ENCODE measurements at places on chromosomes 3 and 15.

DNA sequence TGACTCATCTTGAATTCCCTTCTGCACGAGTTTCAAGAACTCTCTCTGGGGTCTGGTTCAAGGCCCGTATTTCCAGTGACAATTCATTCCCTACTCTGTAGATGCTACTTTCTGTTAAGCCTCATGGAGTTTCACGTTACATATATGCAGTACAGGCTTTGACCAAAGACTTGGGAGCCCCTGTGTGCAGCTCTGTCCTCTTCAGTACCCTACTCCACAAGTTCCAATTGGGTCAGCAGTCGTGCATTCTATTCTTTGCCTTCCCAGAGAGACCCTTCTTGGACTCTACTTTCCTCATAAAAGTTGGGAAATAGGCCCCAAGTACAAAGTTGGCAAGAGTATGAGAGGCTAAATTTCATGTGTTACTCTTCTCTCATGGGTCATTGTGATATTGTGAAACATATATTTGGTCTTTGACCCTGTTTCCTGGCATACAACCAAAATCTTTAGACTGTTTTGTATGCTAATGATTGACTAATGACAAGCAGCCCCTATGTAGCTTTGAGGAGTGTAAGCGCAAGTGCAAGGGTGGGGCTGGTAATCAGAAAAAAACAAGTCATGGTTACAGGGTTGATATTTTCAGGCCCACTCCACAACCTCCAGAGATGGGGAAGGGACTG, 15.0 kb upstream of the CCDC50 start:
- DNase-seq, result no peak

- DNase-seq, result no peak
These were observed 393.7 kb downstream of the LSAMP start for GRCh38 chr3:116051586-116051985.

DNA sequence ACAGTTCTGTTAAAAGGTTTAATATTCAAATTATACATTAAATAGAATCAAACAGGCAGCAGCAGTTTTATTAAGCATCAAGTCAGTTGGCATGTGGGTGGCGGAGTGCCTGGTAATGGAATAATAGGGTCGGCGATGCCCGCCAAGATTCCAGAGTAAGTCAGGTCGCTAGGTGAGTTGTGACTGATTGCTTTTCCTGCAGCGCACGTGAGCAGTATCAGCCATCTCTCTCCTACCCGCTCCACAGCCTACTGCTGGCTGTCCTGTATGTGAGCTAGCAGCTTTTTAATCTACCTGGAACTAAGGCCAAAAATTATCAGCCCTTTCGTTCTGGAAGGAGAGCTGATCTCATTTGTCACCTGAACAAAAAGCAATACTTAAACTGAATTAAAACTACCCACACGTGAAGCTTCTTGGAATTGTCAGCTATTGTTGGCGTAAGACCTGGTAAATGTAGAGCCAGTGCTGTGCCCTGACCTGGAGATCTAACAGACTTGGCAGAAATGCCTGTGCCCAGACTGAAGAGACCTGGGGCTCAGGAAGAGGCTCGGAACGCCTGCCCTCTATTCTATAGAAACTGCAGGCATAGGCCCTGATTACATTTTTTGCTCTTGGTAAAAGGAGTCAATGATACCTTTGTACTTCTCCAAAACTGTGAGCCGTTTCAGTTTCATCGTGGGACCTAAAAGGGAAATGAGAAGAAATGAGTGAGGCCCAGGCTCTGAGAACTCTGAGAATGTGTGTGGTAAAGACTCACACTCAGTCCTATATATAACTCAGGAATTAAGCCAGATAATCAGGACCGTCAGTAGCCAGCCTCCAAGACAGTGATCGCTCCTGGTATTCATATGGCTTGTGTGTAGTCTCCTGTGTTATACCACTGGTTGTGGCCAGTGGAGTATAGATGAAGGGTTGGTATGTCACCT, 21.9 kb downstream of the IDH3A start:
- peak; percentile 30 for DNase-seq

DNA sequence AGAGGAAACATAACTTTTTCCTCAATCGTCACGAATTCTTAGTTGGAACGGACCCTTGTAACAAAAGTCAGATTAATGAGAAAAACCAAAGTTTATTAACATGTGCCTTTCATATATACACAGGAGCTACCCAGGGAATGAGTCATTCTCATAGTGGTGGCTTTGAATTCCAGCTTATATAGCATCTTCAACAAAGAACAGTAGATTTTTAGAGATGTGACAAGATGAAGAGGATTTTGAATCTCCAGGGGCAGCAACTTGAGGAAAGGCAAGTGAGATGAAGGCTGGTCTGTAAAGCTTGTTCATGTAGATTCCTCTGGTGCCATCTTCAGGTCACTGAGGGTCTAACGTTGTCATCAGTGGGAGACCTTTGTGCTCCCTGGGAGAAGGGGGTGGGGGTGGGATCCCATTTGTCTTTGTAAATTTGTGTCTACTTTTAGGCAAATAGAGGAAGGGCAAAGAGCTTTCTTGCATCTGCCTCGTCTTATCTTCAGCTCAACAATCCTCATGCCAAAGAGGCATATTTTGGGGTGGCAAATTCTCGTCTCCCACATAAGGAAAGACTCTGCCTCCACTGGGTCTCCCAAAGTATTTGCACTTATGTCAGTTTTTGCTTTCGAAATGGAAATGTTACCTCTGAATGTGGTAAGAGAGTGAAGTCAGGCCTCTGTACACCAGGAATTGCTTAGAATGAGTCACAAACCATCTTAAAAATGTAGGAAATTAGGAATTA, 29.5 kb downstream of the CLEC3B start:
- DNase-seq, result peak; percentile 65

GRCh38 chr3:49222002-49222401, 50.6 kb downstream of the KLHDC8B start:
- no peak for DNase-seq

GRCh38 chr3:19248143-19248542, 99.8 kb downstream of the KCNH8 start:
- no peak for DNase-seq

GRCh38 chr3:125107861-125108567, 52.2 kb upstream of the HEG1 start:
- DNase-seq, result no peak

GRCh38 chr3:10371167-10371566, 50.3 kb upstream of the SEC13 start:
- DNase-seq, result no peak

DNA sequence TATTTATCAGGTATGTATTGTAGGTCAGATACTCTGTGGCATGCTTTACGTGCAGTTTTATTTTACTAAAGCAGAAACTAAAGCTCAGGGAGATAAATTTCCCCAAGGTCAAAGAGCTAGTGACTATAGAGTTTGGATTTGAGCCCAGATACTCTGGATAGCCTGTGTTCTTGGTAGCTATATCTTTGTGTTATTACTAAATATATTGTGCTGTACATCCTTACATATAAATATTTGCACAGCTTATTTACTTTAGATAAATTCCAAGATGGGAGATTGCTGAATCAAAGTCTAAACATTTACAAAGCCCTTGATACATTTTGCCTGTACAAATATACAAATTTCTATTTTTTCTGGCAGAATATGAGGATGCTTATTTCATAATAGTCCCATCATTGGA, 660.9 kb upstream of the NAALADL2 start:
- no peak for DNase-seq

GRCh38 chr3:26636096-26636727, 13.6 kb downstream of the LRRC3B start:
- no peak for DNase-seq

DNA sequence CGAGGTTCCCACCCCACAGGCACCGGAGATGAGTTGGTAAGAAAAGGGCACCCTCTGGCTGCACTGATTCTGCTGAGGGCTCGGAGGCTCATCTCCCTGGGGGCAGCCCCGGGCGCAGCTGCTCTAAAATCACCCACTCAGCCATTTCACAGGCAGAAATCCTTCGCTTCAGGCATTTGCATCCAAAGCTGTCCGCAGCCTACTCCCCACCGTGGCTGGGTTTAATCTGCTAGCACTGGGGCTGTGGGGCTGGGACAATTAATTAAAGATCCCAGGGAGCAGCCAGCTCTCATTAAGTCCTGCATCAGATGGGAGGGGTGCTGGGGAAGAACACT, 104.3 kb upstream of the PRR20G start:
- DNase-seq, result no peak

DNA sequence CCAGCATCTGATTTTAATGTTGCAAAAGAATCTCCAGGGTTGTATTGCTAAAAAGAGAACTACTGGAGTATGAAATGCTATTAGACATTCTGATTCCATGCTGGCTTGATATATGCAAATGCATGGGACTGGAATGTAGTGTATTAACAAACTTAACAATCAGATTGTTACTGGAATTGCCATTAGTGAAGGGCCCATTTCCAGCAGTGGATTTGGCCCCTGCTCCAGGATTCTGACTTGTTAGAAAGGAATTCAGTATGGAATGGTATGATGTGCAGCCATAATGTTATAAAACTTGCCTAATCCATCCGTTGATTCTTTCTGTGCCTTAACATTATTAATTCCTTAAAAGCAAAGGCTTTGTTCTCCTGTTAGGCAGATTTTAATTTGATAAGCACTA, 7.9 kb downstream of the ARRDC4 start:
- DNase-seq, result no peak

DNA sequence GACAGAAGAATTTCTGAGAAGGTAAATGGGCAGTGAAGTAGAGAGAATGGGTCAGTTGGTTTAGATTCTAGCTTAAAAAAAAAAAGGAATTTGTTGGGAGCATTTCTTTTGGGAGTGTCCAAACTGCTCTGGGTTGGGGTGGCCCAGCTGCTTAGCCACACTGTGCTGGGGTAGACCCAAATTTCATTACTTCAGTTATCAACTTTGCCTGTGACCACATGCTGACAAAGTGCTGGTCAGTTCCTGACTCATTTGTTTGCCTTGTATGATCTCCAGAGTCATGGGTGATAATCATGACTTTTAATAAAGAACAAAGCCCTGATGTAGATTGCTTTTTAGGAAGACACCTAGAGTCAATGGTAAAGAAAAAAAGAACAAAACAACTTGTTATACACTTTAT, 121.5 kb upstream of the FGF7 start:
- DNase-seq, result no peak

- no peak for DNase-seq
These were observed 3.5 kb upstream of the PLA2G4E start for GRCh38 chr15:42024303-42024702.

DNA sequence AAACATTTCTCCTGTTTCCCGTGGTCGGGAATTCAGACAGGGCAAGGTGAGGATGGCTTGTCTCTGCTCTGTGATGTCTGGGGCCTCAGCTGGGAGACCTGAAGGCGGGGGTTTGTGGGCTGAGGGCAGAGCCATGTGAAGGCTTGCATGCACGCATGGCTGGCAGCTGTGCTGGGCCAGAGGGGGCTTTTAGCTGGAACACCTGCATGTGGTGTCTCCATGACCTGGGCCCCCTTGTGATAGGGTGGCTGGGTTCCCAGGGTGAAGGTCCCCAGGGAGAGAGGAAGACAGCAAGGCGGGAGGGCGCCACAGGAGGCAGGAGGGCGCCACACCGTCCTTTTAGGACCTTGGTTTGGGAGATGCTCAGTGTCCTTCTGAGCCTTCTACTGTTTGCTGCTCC, 101.6 kb upstream of the PRR23E start:
- no peak for DNase-seq

DNA sequence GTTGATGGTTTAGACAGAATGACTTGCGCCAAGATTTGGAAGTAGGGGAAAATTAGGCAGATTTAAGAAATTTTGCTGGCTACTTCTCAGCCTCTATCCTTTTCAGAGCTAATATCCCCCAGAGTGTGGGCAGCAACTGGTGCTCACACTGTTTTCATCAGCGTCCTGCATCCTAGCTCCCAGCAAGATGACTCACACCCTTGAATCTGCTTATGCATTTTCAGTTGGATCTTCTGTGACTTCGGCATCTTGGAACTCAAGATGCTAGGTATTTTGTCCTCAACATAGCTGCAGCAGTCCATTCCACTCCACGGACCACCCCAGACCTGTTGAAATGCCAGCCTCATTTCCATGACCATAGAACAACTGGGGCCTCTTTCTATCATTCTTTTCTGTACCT, 336.1 kb upstream of the NR2F2 start:
- DNase-seq, result no peak

DNA sequence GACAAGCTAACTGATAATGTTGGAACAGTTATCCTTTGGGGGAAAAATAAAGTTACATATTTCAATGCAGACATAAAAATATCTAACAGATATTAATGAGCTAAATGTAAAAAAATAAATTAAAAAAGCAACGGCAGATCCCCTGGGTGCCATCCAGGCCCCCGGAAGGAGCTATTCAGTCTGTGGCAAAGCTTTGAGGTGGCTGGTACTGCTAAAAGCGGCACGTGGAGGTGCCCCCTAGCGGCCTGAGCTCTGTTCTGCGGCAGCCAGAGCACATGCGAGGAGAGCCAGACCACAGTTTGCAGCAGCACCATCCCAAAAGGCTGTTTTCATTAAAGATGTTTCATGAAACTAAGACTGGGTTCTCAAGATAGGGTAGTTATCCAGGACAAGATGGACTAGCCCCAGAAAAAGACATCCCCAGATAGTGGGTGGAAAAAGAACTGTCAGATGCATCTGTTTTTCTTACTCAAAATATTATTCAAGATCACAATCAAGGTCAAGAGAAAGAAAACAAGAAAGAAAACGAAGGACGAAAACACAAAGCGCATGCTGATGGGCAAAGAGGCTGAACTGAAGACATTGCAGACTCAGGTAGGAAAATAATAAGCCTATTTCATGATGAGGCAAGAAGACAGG, 18.7 kb downstream of the AP3S2 start:
- peak; percentile 77 for DNase-seq

DNA sequence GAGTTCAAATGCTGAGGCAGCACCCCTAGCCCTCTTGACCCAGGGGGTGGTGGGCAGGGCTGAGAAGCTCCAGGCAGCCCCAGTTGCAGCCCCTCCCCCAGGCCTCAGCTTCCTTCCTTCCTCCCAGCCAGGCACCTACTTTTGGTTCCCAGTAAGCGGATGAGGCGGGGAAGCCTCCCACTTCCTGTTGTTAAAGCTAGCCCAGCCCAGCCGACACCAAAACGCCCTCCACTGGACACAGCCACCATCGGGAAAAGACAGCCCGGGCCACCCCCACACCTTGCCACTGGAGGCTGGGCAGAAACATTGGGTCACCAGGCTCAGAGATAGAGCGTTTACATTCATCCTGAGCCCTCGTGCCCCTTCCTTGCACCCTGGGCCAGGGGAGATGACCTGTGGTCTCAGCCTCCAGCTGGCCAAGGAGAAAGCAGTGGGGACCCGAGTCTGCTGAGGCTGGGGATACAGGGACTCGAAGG, 3.5 kb downstream of the DUSP7 start:
- DNase-seq, result no peak

- no peak for DNase-seq
These were observed 81.4 kb downstream of the MBNL1 start for GRCh38 chr3:152350139-152350538.

DNA sequence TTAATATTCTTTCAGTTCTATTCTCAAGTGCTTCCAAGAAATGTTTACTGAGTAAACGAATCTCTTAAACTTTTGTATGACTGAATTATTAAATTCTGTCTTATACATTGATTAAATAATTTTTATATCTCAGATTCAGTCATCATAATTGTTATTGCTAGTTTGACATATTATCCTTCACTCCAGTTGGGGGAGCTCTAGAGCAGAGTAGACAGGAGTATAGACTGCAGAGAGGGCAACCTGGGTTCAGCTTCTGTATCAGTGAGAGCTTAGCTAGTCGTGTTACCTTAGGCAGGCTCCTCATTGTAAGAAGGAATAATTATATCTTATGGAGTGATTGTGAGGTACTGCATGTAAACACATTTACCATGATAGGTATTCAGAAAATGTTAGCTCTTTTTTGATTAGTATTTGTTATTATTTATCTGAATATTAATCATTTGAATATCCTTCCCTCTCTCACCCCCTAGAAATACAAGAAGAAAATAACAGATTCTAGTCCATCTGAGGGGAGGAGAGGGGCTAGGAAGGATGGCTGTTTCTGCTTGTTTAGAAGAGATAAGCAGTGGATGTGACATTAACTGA, 31.0 kb upstream of the ZCWPW2 start:
- peak; percentile 72 for DNase-seq

All from common myeloid progenitor, CD34-positive (primary cell).